ENCODE measurements at places on chromosomes 2 and 18. TPM values are rescaled to one million over a fixed set of nuclear protein-coding genes. Genes with fewer than 3 reads are reported as not detected.

- no peak overlapping the region for H3K27ac ChIP-seq
- no peaks in the 10 kb centered on the region for H3K4me1 ChIP-seq
- H3K36me3 ChIP-seq: no peaks in the 10 kb centered on the region
- no peaks in the 10 kb centered on the region for H3K27me3 ChIP-seq
- no peak for DNase-seq
Measured at GRCh38 chr2:36469106-36469477, 113.5 kb downstream of the CRIM1 start.

The HSBP1L1 gene
- 21.5 TPM for total RNA-seq

The PSMA8 gene
- 0.52 TPM for total RNA-seq

DNA sequence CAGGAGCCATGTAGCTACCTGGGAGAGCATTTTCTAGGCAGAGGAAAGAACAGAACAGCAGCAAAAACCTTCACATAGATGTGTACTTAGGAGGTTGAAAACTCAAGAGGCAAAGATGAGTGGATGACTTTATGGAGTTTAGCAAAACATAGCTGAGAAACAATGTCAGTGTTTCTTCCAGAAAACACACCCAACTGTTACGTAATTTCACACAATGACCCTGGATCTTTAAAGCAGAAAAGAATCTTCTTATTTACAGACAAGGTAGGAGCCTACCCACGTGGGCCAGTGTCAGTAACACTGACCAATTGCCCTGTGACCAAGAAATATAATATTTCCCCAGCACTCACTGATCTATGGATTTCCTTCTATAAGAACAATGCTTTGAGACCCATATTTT lies 254.6 kb downstream of the CDH20 start:
- peaks cover 4% of the 10 kb centered on the region for H3K4me1 ChIP-seq
- H3K27me3 ChIP-seq: peaks cover 31% of the 10 kb centered on the region
- DNase-seq: no peak

GRCh38 chr2:181457121-181457740 lies at the start of gene ITGA4:
ITGA4 (plus strand) TSS chr2:181457386; CDS start chr2:181457655, 269 bp downstream.
- peaks cover 48% of the 10 kb centered on the region for H3K4me1 ChIP-seq
- peak within 1 kb of the TSS; percentile 96 for H3K27ac ChIP-seq
- H3K36me3 ChIP-seq: peaks cover 7% of the 10 kb centered on the region
- peak within 1 kb of the TSS; percentile 97 for H3K4me3 ChIP-seq
- H3K27me3 ChIP-seq: no peaks in the 10 kb centered on the region

The CRYGC gene
- total RNA-seq: not detected

DNA sequence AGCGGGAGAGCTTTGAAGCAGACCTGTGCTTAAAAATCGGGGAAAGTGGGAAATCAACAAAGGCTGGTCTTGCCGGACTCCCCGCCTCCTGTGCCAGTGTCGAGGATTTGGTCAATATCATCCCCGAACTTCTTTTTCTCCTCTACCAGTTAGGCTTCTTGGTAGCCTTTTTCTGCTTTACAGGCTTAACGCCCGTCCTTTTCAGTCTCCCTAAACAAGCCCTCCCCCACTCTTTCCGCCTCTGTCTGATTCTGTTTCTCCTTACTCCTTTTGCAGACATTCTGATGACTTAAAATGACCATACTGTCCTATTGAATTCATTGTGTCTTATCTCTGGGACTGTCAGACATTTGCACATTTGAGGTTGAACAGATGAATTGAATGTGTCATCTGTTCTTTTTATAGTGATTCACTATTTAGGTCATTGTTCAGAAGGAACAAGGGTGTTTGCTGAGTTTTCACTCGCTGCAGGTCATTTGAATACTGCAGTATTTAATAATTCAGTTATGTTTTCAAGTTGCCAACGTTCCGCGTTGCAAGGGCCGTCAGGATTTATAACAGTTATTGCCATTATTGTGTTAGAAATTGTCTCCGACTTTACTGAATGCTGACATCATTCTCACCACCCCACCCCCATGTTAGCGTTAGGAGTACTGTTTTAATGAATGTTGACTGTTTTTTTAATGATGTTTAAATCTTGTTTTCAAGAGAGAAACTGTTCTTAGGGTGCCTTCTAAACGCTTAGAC lies 1.1 kb downstream of the ITGAV start:
- no peak for DNase-seq
- H3K27me3 ChIP-seq: peaks cover 2% of the 10 kb centered on the region
- peaks cover 31% of the 10 kb centered on the region for H3K4me1 ChIP-seq
- peak overlapping the region; percentile 94 for H3K27ac ChIP-seq
- peaks cover 5% of the 10 kb centered on the region for H3K36me3 ChIP-seq

GRCh38 chr2:66573416-66573815 lies 138.5 kb downstream of the MEIS1 start:
- H3K4me1 ChIP-seq: peaks cover 8% of the 10 kb centered on the region
- H3K27me3 ChIP-seq: peaks cover 38% of the 10 kb centered on the region
- no peak for DNase-seq
- H3K27ac ChIP-seq: no peak overlapping the region
- no peak overlapping the region for H3K4me3 ChIP-seq

GRCh38 chr18:39759926-39760325 lies 2194.3 kb upstream of the CELF4 start:
- no peaks in the 10 kb centered on the region for H3K36me3 ChIP-seq
- no peak overlapping the region for H3K27ac ChIP-seq
- no peaks in the 10 kb centered on the region for H3K4me1 ChIP-seq
- H3K4me3 ChIP-seq: no peak overlapping the region
- DNase-seq: no peak

- DNase-seq: no peak
- H3K27ac ChIP-seq: no peak overlapping the region
- H3K27me3 ChIP-seq: no peaks in the 10 kb centered on the region
- H3K36me3 ChIP-seq: peaks cover 10% of the 10 kb centered on the region
- H3K4me1 ChIP-seq: peaks cover 22% of the 10 kb centered on the region
Measured at GRCh38 chr2:231063347-231063746, 6.7 kb downstream of the PSMD1 start.

The ANKRD30BL gene
- total RNA-seq: not detected

DNA sequence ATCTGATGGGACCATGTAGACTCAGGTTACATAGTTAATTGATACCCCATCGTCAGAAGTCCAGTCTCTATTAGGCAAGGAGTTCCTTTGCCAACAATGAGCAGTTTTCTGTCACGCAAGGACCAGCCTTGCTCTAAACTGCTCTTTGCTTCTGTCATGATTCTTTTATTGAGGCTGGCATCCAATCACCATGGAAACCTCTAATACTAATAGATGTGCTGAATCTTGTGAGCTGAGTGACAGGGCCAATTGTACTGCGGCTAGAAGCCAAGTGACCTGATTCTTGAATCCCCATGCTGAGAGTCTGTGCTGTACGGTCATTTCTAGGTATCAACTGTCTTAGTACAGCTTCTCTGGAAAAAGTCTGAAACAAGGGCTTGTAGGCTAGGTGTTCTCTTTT lies 395.6 kb downstream of the RND3 start:
- DNase-seq: no peak
- no peaks in the 10 kb centered on the region for H3K36me3 ChIP-seq
- H3K4me1 ChIP-seq: no peaks in the 10 kb centered on the region

The FAM237A gene
- not detected for total RNA-seq

DNA sequence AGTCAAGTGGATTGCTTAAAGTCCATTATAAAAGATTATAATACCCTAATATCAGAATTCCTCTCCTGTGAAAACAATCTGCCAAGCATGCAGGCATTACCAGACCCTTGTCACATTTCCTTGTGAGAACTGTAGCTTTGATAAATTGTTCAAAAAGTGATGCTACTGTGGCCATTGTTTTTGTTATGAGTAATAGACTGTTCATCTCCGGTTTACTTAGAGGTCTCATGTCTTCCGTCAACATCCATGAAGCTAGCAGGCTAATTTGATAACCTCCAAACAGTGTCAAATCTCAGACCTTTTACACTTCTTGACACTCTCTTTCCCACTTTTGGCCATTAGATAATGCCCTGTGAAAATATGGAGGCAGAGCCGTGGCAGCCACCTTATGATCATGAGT lies 342.7 kb downstream of the CPS1 start:
- no peaks in the 10 kb centered on the region for H3K27me3 ChIP-seq
- no peak overlapping the region for H3K4me3 ChIP-seq
- DNase-seq: no peak
- H3K27ac ChIP-seq: no peak overlapping the region
- H3K4me1 ChIP-seq: no peaks in the 10 kb centered on the region

The RGPD3 gene
- 0.37 TPM for total RNA-seq

DNA sequence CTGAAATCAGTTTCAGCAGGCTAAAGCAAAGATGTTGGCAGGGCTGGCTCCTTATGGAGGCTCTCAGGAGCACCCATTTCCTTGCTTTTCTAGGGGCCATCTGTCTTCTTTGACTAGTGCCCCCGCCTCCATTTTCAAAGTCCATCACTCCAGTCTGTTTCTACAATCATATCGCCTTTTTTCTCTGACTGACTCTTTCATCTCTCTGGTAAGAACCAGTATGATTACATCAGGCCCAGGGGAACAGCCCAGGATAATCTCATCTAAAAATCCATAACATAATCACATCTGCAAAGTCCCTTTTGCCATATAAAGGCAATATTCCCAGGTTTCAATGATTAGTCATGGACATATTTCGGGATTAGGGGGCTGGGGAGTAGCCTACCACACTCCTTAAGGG lies 57.0 kb downstream of the CUL3 start:
- no peaks in the 10 kb centered on the region for H3K27me3 ChIP-seq
- no peak for DNase-seq
- H3K4me3 ChIP-seq: no peak overlapping the region
- H3K36me3 ChIP-seq: peaks cover 19% of the 10 kb centered on the region

The CXCR1 gene
- not detected for total RNA-seq

- no peak overlapping the region for H3K27ac ChIP-seq
- peaks cover 5% of the 10 kb centered on the region for H3K36me3 ChIP-seq
- H3K4me3 ChIP-seq: no peak overlapping the region
- H3K4me1 ChIP-seq: no peaks in the 10 kb centered on the region
Measured at GRCh38 chr2:235264121-235264493, 229.7 kb upstream of the AGAP1 start.

The MLPH gene
- not detected for total RNA-seq

GRCh38 chr2:121925466-121925865 lies 170.0 kb downstream of the TSN start:
- no peak overlapping the region for H3K27ac ChIP-seq
- H3K4me1 ChIP-seq: no peaks in the 10 kb centered on the region
- H3K4me3 ChIP-seq: no peak overlapping the region
- DNase-seq: no peak
- H3K27me3 ChIP-seq: peaks cover 15% of the 10 kb centered on the region

GRCh38 chr2:41414486-41415230 lies 633.2 kb upstream of the PKDCC start:
- no peaks in the 10 kb centered on the region for H3K36me3 ChIP-seq
- no peak overlapping the region for H3K4me3 ChIP-seq
- no peak for DNase-seq
- no peak overlapping the region for H3K27ac ChIP-seq
- H3K4me1 ChIP-seq: no peaks in the 10 kb centered on the region

The ONECUT2 gene
- not detected for total RNA-seq

GRCh38 chr2:70728128-70728527 lies 39.9 kb downstream of the ADD2 start:
- peaks cover 3% of the 10 kb centered on the region for H3K36me3 ChIP-seq
- H3K27ac ChIP-seq: no peak overlapping the region
- peaks cover 19% of the 10 kb centered on the region for H3K27me3 ChIP-seq
- peaks cover 2% of the 10 kb centered on the region for H3K4me1 ChIP-seq
- DNase-seq: no peak
- no peak overlapping the region for H3K4me3 ChIP-seq

- no peak overlapping the region for H3K27ac ChIP-seq
- H3K36me3 ChIP-seq: no peaks in the 10 kb centered on the region
- no peak for DNase-seq
- H3K4me1 ChIP-seq: no peaks in the 10 kb centered on the region
Measured at GRCh38 chr2:78532762-78533379, 492.6 kb upstream of the REG3G start.

- peaks cover 19% of the 10 kb centered on the region for H3K27me3 ChIP-seq
- H3K27ac ChIP-seq: peak overlapping the region; percentile 16
- peaks cover 7% of the 10 kb centered on the region for H3K4me1 ChIP-seq
- no peak for DNase-seq
- H3K4me3 ChIP-seq: no peak overlapping the region
- peaks cover 3% of the 10 kb centered on the region for H3K36me3 ChIP-seq
Measured at GRCh38 chr18:13180614-13181375, 37.8 kb upstream of the LDLRAD4 start.

GRCh38 chr2:74772046-74772445 lies 61.9 kb upstream of the HK2 start:
- no peak overlapping the region for H3K27ac ChIP-seq
- DNase-seq: no peak
- H3K36me3 ChIP-seq: no peaks in the 10 kb centered on the region
- no peak overlapping the region for H3K4me3 ChIP-seq
- H3K27me3 ChIP-seq: peaks cover 16% of the 10 kb centered on the region
- H3K4me1 ChIP-seq: peaks cover 7% of the 10 kb centered on the region

DNA sequence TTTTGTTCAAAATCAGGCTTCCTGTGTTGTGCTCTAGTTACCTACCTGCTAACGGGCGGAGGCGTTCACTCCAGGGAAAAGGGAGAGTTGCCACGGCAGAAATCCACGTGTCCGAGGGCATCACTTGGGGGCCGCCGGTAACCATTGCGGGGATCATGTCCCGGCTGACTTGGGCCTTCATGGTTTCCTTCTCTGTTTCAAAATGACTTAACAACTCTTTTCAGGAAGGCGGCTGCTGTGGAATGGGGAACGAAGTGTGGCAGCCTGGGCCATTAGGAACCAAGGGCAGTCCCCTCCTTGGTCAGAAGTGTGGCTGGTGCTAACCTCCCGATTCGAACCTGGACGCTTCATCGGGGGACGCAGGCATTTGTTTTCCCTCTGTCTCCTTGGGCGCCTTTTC lies 56.8 kb downstream of the INPP5D start:
- no peak for DNase-seq
- H3K4me3 ChIP-seq: peak overlapping the region; percentile 1
- H3K27me3 ChIP-seq: no peaks in the 10 kb centered on the region
- H3K27ac ChIP-seq: peak overlapping the region; percentile 16

The RNF103 gene
- total RNA-seq: 58.7 TPM

The LYG2 gene
- not detected for total RNA-seq

- DNase-seq: no peak
- H3K27ac ChIP-seq: peak overlapping the region; percentile 82
- peak overlapping the region; percentile 79 for H3K4me3 ChIP-seq
- no peaks in the 10 kb centered on the region for H3K27me3 ChIP-seq
- H3K4me1 ChIP-seq: peaks cover 45% of the 10 kb centered on the region
- no peaks in the 10 kb centered on the region for H3K36me3 ChIP-seq
Measured at GRCh38 chr2:96891591-96892333, 21.9 kb upstream of the SEMA4C start.
